ENCODE measurements at places on chromosomes 5 and 9.

DNA sequence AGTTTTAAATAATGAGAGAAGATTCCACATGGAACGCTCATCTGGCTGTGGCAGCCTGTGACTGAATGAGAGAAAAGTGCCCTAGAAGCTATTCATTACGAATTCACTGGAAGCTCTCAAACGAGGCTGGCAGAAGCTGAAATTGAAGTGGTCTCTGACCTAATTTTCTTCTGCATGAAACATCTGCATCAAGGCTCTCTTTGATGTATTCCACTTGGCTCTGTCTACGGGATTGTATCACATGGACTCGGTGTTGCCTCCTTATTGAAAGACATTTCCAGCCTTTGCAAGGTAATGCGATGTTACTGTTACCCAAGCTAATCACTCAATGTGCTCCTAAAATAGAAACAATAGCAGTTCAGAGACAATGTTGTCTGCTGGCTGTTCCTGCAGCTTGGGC is 246.9 kb upstream of the ZNF462 start:
- no peak for DNase-seq

GRCh38 chr9:76980566-76980965 is 38.9 kb upstream of the FOXB2 start:
- DNase-seq = no peak

DNA sequence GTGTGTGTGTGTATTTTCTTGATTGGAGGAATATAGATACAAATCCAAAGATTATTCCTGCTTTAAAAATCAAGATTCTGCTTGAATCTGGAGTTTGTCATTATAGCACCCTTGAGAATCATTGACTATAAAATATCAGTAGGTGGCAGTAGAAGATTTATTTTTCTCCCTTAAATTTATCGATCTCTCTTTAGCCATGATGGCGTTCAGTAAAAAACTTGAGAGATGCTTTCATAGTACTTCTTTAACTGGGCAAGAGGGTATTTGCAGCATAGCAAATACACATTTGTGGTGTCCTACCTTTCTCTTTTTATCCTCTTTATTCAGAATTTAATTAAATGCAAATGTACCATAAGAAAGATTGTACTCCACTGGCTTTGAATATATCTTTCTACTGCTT is 307.7 kb downstream of the ADGRV1 start:
- DNase-seq = no peak

GRCh38 chr5:151642472-151643140 is 44.1 kb downstream of the SPARC start:
- no peak for DNase-seq

- no peak for DNase-seq
Measured at GRCh38 chr5:42924686-42925085, 113.0 kb upstream of the SELENOP start.

- no peak for DNase-seq
Measured at GRCh38 chr9:16676519-16676918, 194.0 kb downstream of the BNC2 start.

GRCh38 chr5:139276426-139276825 is 17.1 kb upstream of the MATR3 start:
- no peak for DNase-seq

DNA sequence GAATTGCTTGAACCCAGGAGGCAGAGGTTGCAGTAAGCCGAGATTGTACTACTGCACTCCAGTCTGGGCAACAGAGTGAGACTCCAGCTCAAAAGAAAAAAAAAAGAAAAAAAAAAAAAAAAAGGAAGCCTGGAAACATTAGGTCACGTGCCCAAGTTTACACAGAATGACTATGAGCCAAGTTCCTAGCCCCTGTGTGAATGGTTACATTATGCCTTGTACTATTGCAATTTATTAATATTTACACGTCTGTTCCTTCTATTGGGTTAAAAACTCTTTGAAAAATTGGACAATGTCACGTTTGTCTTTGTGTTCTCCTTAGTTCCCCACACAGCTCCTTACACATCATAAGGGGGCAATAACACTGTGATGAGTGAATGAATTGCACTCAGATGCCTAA is 33.5 kb upstream of the SLC28A3 start:
- DNase-seq = no peak

GRCh38 chr9:94758880-94759279 is 32.4 kb downstream of the AOPEP start:
- no peak for DNase-seq

DNA sequence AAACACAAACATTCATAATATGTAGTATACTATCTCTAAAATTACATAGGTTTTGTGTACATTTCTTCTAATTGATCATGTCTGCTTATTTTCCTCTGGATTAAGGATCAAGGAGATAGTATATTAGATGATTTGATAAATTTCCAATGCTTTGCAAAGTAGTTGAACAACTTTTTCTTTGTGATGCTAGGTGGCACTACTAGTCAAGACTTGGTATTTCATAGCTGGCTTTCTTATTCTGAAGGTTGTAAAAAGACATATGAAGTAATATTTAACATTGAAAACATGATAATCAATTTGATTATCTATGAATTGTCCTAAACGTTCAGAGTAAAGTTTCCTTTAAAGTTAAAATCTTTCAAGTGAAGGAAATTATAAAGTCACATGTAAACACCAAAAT is 106.1 kb upstream of the FGF10 start:
- DNase-seq = no peak

GRCh38 chr5:122753500-122753899 is 21.4 kb upstream of the SNX2 start:
- no peak for DNase-seq

DNA sequence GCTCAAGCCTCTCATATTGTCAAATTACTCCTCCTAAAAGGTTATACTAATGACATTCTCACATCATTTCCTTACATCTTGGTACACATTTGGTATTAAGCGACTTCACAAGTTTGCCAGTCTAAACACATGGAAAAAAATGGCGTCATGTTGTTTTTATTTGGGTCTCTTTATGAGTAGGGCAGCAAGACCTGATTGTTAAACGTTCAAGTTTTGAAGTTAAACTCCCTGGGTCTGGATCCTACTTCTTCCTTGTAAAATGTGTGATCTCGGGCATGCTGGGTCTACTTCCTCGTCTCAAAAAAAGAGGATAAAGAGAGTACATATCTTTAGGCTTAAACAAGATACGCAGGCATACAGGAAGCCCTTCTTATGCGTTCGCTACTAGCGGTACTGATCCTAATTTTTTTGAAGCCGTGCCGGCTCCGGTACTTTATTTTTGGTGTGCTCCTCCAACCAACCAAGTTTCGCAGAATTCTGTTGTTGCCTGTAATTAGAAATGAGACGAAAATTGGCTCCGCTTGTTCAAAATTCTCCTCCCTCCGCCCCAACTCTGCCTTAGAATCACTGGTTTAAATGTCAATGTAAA is 596 bp upstream of the CDC37L1 start:
- DNase-seq = no peak

DNA sequence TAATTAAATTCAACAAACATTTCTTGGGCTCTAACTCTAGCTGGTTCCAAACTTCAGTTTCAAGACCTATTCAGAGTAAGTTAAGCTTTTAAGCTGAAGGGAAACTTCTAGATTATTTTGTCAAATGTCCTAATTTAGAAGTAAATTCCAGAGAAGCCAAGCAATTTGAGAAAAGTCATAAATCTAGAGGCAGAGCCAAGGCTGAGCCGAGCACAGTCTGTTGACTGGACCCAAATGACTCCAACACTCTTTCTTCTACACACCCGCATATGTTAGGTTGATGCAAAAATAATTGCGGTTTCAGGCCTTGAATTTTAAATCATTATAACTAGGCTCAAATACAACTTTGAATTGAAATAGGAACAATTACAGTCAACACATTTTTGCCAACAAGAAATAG is 319.7 kb downstream of the NFIB start:
- no peak for DNase-seq

- no peak for DNase-seq
Measured at GRCh38 chr5:9239071-9239470, 306.8 kb downstream of the SEMA5A start.
